Thyroid gland (tissue), 4 donors: ENCODE measurements at places on chromosomes 1 and 21.

- H3K4me1 ChIP-seq: peaks cover 15% of the 10 kb centered on the region
- no peak overlapping the region for H3K4me3 ChIP-seq
- DNase-seq: no peak
- no peaks in the 10 kb centered on the region for H3K36me3 ChIP-seq
- H3K27me3 ChIP-seq: peaks cover 7% of the 10 kb centered on the region
Measured at GRCh38 chr1:228064296-228064695, 18.2 kb upstream of the ARF1 start.

- no peak overlapping the region for H3K4me3 ChIP-seq
- H3K27me3 ChIP-seq: no peaks in the 10 kb centered on the region
- DNase-seq: no peak
- no peak overlapping the region for H3K27ac ChIP-seq
- no peaks in the 10 kb centered on the region for H3K36me3 ChIP-seq
Measured at GRCh38 chr21:42237161-42237560, 18.2 kb downstream of the ABCG1 start.

DNA sequence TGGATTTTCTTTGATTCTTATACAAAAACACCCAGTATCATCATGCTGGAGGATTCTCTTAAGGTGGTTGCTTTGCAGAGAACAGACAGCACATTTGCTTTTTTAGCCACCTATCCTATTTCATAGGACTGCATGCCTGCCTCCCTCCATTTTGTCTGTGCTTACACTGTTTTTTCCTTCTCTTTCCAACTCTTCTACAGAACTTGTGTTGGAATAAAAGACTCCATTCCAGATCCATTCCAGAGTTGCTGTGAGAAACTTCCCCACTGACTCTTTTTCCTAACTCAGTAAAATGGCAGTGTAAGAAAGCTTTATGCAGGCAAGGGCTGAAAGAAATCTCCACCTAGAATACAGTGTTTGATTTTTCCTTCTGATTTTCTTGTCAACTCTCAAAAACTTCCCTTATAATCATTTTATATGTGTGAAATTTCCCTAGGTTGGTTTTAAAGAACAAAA, 5.2 kb upstream of the ARID1A start:
- no peak for DNase-seq
- peaks cover 46% of the 10 kb centered on the region for H3K4me1 ChIP-seq
- H3K36me3 ChIP-seq: no peaks in the 10 kb centered on the region
- no peak overlapping the region for H3K27ac ChIP-seq
- H3K4me3 ChIP-seq: no peak overlapping the region

GRCh38 chr1:1380860-1381259, 5.9 kb upstream of the AURKAIP1 start:
- peaks cover 2% of the 10 kb centered on the region for H3K36me3 ChIP-seq
- no peak overlapping the region for H3K4me3 ChIP-seq
- no peaks in the 10 kb centered on the region for H3K4me1 ChIP-seq
- no peaks in the 10 kb centered on the region for H3K27me3 ChIP-seq
- DNase-seq: no peak
- no peak overlapping the region for H3K27ac ChIP-seq

DNA sequence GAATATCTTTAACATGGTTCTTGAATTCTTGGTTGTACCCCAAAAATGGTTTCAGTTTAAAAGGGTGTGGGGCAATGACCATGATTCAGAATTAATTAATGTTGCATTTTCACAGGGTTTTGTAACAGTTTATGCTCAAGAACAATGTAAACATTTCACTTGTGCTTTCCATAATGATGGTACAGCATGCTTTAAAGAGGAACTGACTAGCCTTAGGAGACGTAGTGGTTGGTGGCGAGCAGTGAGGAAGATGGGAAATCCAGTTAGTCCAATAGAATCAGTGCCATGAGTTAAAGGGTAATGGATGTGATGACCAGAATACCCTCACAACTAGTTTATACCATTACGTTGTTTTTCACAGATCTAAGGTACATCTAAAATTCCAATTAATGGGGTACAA, 138.0 kb downstream of the HS2ST1 start:
- no peak overlapping the region for H3K27ac ChIP-seq
- no peaks in the 10 kb centered on the region for H3K4me1 ChIP-seq
- no peaks in the 10 kb centered on the region for H3K27me3 ChIP-seq
- H3K4me3 ChIP-seq: no peak overlapping the region
- DNase-seq: no peak

GRCh38 chr1:230281556-230281955, 144.6 kb downstream of the PGBD5 start:
- H3K27me3 ChIP-seq: no peaks in the 10 kb centered on the region
- H3K36me3 ChIP-seq: peaks cover 28% of the 10 kb centered on the region
- no peaks in the 10 kb centered on the region for H3K4me1 ChIP-seq
- DNase-seq: no peak
- no peak overlapping the region for H3K4me3 ChIP-seq

GRCh38 chr1:154809436-154810413, 60.4 kb downstream of the KCNN3 start:
- H3K27me3 ChIP-seq: no peaks in the 10 kb centered on the region
- peak overlapping the region; percentile 31 for H3K27ac ChIP-seq
- DNase-seq: no peak
- H3K36me3 ChIP-seq: no peaks in the 10 kb centered on the region

- no peaks in the 10 kb centered on the region for H3K36me3 ChIP-seq
- no peak for DNase-seq
- H3K27ac ChIP-seq: no peak overlapping the region
- no peaks in the 10 kb centered on the region for H3K4me1 ChIP-seq
- no peak overlapping the region for H3K4me3 ChIP-seq
- H3K27me3 ChIP-seq: no peaks in the 10 kb centered on the region
Measured at GRCh38 chr21:36237441-36237840, 80.8 kb downstream of the DOP1B start.

DNA sequence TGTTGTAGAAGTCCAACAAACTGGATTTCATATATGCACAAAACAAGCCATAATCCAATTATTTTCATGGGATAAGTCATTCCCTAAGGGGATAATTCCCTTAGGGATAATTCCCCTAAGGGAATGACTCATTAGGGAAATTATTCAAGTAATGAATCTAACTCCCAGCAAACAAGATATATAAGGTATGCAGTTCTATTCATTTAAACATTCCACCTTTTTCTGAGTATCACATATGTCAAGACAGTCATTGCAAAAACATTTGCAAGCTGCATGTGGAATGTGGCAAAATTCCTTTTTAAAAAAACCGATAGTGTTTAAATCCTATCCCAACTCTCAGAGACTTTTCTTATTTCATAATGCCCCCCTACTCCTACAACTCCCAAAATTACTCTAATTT, 131.2 kb downstream of the AKT3 start:
- no peak overlapping the region for H3K4me3 ChIP-seq
- H3K4me1 ChIP-seq: peaks cover 17% of the 10 kb centered on the region
- DNase-seq: no peak
- H3K27me3 ChIP-seq: no peaks in the 10 kb centered on the region
- no peak overlapping the region for H3K27ac ChIP-seq

DNA sequence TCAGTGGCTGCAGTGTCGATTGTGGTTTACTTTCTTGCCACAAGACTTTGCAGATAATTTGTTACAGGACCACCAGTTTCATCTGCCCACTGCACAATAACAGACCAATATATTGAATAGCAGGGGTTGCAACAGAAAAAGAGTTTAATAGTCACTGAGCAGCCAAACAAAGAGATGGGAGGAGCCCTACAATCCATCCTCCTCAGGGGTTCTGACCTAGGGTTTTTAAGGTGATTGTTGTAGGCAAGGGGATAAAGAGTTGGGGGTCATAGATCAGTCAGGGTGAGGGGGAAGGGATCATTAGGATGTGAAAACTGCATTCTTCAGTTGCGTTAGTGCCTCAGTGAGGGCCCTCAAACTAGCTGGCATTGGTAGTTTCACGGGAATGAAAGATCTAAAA, 110.7 kb upstream of the OLFM3 start:
- no peak for DNase-seq
- no peaks in the 10 kb centered on the region for H3K27me3 ChIP-seq
- no peak overlapping the region for H3K27ac ChIP-seq
- H3K36me3 ChIP-seq: no peaks in the 10 kb centered on the region

DNA sequence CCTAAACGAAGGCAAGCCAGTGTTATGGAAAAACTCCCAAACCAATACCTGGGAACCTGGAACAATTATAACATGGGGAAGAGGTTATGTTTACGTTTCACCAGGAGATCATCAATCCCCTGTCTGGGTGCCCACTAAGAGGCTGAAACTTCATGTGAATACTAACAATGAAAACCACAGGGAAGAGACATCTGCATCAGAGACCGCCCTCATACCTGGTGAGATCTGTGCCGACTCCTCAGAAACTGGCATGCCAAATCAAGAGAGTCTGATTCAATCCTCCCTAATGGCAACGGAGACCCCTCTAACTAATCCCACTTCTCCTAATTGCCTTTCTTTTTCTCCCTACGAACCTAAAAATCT, 163.2 kb downstream of the IER5 start:
- H3K4me3 ChIP-seq: no peak overlapping the region
- H3K36me3 ChIP-seq: no peaks in the 10 kb centered on the region
- H3K4me1 ChIP-seq: no peaks in the 10 kb centered on the region
- H3K27me3 ChIP-seq: no peaks in the 10 kb centered on the region
- no peak for DNase-seq
- no peak overlapping the region for H3K27ac ChIP-seq

GRCh38 chr1:247468481-247469140, 10.7 kb upstream of the OR2B11 start:
- H3K36me3 ChIP-seq: no peaks in the 10 kb centered on the region
- no peak overlapping the region for H3K4me3 ChIP-seq
- no peak overlapping the region for H3K27ac ChIP-seq
- no peaks in the 10 kb centered on the region for H3K27me3 ChIP-seq
- no peaks in the 10 kb centered on the region for H3K4me1 ChIP-seq

DNA sequence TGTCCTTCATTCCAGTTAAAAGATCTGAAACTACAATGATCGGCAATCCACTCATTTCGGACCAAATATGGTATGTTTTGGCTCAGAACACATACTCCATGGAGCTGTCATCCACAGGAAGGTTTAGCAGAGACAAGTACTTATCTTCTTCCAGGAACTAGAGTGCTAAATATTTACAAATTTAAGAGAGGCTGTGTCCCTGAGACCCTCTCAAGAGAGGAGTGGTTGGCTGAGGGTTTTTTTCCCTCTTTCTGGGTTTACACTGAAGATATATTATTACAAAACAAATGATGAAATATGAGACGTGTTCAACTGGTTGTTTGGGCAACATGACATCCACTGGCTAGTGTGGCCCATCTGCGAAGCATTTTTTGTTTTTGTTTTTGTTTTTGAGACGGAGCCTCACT, 25.9 kb upstream of the NID1 start:
- no peak overlapping the region for H3K4me3 ChIP-seq
- no peaks in the 10 kb centered on the region for H3K4me1 ChIP-seq
- DNase-seq: no peak
- no peaks in the 10 kb centered on the region for H3K27me3 ChIP-seq

GRCh38 chr1:154714638-154715037, 106.7 kb upstream of the ADAR start:
- H3K36me3 ChIP-seq: no peaks in the 10 kb centered on the region
- H3K27ac ChIP-seq: no peak overlapping the region
- H3K4me1 ChIP-seq: peaks cover 5% of the 10 kb centered on the region

DNA sequence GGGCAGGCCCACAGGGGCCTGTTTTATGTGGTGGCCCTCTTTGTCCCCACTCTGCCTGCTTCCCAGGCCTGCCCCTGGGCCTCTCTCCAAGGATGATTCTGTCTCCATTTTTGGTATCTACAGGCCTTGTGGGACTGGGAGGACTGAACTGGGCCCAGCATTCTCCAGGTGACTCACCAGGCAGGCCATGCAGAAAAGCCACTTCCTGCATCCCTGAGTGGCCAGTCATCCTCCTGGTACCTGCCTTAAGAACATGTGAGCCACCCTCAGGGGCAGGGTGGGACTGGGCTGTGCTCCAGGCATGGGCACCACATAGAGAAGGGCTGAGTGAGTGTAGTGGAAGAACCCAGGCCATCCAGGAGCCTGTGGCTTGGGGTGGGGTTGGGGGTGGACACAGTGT, 20.0 kb upstream of the BCAR3 start:
- peaks cover 28% of the 10 kb centered on the region for H3K4me1 ChIP-seq
- H3K27me3 ChIP-seq: no peaks in the 10 kb centered on the region
- H3K4me3 ChIP-seq: no peak overlapping the region
- H3K36me3 ChIP-seq: no peaks in the 10 kb centered on the region
- peak overlapping the region; percentile 85 for H3K27ac ChIP-seq

- DNase-seq: no peak
- H3K27ac ChIP-seq: no peak overlapping the region
Measured at GRCh38 chr1:97451046-97451826, 469.6 kb downstream of the DPYD start.

DNA sequence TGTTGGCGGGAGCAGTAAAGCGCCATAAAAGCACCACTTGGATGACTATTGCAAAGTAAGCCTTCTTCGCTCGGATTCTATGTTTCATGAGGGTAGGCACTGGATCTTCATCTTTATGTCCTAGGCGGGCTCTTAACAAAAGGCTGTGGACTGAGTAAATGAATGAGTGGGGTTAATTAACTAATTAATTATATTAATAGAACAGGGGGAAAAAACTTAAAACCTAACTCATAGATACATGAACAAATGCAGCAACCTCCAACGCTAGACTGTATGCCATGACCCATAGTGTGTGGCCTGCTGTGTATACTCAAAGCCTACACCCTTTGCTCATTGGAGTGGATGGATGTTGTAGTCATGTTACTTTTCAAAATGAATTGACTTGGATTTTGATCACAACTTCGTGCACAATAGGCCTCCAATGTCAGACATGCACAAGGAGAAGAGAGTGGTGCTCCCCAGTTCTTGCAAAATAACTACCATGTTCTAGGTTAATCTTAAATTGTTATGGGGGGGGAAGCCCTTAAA, 417 bp upstream of the GFI1 start:
- no peak for DNase-seq
- H3K4me1 ChIP-seq: peaks cover 48% of the 10 kb centered on the region
- H3K4me3 ChIP-seq: no peak overlapping the region

GRCh38 chr21:28892199-28893111, 100.2 kb downstream of the LTN1 start:
- H3K4me1 ChIP-seq: no peaks in the 10 kb centered on the region
- H3K36me3 ChIP-seq: no peaks in the 10 kb centered on the region
- no peak overlapping the region for H3K27ac ChIP-seq
- H3K4me3 ChIP-seq: no peak overlapping the region
- no peak for DNase-seq

- H3K27ac ChIP-seq: no peak overlapping the region
- H3K27me3 ChIP-seq: no peaks in the 10 kb centered on the region
- no peak for DNase-seq
- H3K4me3 ChIP-seq: no peak overlapping the region
- no peaks in the 10 kb centered on the region for H3K36me3 ChIP-seq
Measured at GRCh38 chr1:99702221-99702620, 56.3 kb downstream of the PALMD start.

DNA sequence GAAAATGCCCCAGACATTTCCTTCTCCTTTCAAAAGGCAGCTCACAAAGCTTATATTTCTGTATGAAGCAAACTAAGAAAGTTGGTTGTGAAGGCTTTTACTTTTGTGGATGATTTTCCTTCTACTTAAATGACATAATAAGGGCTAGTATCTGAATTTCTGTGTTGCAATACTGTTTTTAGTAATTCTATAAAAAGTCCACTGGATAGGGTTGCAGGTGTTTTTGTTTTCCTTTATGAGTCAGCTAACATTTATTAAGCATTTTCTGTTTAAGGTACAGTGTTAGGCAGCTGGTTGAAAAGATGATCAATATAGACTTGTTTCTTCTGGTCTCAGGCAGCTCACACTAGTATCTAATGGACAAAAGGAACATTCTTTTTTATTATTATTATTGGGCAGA, 722.2 kb downstream of the RWDD3 start:
- no peaks in the 10 kb centered on the region for H3K27me3 ChIP-seq
- no peaks in the 10 kb centered on the region for H3K4me1 ChIP-seq
- H3K4me3 ChIP-seq: no peak overlapping the region
- no peaks in the 10 kb centered on the region for H3K36me3 ChIP-seq
- no peak for DNase-seq
